ENCODE measurements at places on chromosomes 4 and X. TPM values are rescaled to one million over a fixed set of nuclear protein-coding genes. Genes with fewer than 3 reads are reported as not detected.

DNA sequence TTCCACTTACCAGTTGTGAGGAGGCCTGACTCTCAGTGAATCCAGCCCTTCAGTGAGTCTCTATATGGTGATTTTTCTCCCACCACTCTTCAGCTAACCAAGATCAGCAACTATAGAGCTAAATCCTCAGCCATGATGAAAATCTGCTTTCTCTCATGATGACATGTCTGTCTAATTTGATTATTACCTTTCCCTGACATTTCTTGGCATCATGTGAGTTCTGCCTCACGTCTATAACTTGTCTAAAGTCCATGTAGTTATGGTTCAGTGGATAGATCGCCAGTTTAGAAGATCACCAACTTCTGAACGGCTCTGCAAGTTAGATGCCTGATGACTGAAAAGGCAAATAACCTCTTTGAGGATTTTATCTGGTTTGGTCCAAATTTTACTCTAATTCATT, 14.9 kb upstream of the DCAF8L1 start:
- no peak overlapping the region for H3K4me3 ChIP-seq
- H3K27ac ChIP-seq = no peak overlapping the region
- H3K27me3 ChIP-seq = no peaks in the 10 kb centered on the region
- H3K4me1 ChIP-seq = no peaks in the 10 kb centered on the region
- no peak for DNase-seq

Gene CDKL2
- total RNA-seq = 1.4 TPM

DNA sequence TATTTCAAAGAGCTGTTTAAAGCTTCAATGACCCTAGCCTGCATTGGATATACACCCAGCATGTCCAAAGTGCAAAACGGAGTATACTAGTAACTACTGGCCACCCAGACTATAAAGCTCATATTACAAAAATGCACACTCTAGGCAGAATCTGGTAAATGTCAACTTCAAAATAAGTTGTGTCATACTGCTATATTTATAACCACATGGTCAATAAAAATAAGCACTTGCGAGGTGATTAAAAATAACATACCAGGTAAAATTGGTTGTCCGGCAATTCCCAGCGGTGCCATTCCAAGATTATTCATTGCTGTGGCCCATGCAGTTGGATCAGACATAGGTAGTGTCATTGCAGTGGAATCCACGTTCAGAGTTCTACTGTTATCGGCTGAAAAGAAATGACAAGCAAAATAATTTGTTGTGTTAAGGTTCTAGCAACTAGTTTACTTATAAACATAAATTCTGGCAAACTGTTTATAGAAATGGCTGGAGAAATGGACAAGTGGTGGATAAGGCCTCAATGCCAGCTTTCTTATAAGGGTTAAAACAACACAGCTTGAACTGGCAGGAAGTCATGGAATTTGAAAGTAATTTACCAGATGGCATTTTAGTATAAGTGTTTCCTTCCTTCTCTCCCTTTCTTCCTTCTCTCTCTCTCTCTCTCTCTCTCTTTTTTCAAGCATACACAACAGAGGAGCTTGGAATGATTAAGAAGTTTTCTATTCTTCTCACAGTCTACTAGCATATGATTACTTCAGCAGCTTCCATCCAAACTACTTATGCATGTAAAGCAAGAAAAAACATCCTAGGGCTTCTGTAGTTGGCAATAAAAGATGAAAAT, 199.9 kb downstream of the ENOX2 start:
- no peak overlapping the region for H3K4me3 ChIP-seq
- H3K27me3 ChIP-seq = no peaks in the 10 kb centered on the region
- no peaks in the 10 kb centered on the region for H3K36me3 ChIP-seq
- DNase-seq = no peak
- peaks cover 6% of the 10 kb centered on the region for H3K4me1 ChIP-seq

DNA sequence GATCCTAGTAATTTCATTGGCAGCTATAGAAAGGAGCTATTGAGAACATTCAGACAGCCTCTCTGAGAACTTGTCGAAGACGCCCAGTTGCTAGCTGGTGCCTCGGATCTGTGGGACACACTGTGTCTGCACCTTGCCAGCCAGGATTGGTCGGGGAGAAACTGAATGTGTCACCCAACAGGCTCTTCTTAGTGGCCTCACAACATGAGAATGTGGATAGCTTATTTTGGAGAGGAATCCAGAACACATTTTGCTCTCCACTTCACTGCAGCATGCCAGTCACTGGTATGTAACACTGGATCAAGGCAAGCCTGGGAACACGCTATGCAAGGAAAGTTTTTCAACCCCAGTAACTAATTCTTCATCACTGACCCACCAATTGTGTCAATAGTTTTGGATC, 89.5 kb upstream of the TRPC3 start:
- no peak overlapping the region for H3K4me3 ChIP-seq
- peaks cover 9% of the 10 kb centered on the region for H3K4me1 ChIP-seq
- H3K36me3 ChIP-seq = no peaks in the 10 kb centered on the region
- H3K27ac ChIP-seq = no peak overlapping the region
- no peaks in the 10 kb centered on the region for H3K27me3 ChIP-seq
- DNase-seq = no peak

Gene LRIT3
- 0.07 TPM for total RNA-seq

DNA sequence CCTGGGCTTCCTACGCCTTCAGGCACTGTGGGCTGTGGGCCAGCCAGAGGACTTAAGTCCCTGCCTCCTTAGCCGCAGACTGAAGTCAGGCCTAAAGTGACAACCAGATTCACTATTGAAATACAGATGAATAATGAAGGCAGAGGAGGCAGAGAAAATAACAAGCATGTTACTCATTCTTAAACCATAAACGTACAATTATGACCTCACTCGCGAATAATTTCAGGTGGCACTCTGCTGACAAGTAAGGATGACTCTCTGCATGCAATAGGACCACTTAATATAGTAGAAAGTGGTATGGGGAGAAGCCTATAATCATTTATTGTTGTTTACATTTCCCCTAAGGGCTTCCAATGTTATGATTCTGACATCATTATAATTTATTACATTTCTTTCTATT, 409.2 kb upstream of the FGF13 start:
- no peak for DNase-seq
- H3K36me3 ChIP-seq = no peaks in the 10 kb centered on the region
- peaks cover 13% of the 10 kb centered on the region for H3K4me1 ChIP-seq
- no peak overlapping the region for H3K4me3 ChIP-seq
- peaks cover 32% of the 10 kb centered on the region for H3K27me3 ChIP-seq

DNA sequence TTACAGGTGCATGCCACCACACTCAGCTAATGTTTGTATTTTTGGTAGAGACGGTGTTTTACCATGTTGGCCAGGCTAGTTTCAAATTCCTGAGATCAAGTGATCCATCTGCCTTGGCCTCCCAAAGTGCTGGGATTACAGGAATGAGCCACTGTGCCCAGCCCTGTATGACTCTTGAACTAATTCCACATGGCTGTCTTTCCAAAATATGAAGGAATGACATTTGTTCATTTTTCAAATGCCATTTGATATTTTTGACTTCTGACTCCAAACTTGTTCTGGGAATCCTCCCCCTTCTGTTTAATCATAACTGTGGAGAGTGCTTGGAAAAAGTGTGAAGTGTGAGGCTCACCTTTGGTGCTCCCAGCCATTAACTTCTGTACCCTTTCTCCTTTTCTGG, 119.2 kb downstream of the NHS start:
- H3K36me3 ChIP-seq = no peaks in the 10 kb centered on the region
- no peak overlapping the region for H3K27ac ChIP-seq

Gene TMPRSS11D
- total RNA-seq = not detected

Data from WTC11 (cell line).